ENCODE measurements at places on chromosomes 16 and 17.
A peak's percentile ranks its signal among the peaks of the same experiment; 100 is the strongest.

GRCh38 chr17:29867643-29868181 lies 62.3 kb downstream of the SSH2 start:
- no peak for DNase-seq

DNA sequence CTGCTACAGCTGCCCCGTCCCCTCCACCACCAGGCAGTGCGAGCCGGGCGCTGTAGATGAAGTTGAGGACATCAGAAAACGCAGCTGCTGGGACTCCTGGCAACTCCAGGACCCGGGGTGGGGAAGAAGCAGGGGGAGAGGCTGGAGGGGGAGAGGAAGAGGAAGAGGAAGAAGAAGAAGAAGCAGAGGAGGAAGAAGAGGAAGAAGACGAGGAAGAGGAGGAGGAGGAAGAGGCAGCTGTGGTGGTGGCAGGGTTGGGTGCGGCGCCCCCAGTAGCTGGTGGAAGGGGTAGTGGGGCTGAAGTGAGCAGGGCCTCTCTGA lies 13.2 kb downstream of the ZBTB4 start:
- no peak for DNase-seq

GRCh38 chr17:57868007-57868909 lies 18.4 kb upstream of the MRPS23 start:
- DNase-seq = no peak

DNA sequence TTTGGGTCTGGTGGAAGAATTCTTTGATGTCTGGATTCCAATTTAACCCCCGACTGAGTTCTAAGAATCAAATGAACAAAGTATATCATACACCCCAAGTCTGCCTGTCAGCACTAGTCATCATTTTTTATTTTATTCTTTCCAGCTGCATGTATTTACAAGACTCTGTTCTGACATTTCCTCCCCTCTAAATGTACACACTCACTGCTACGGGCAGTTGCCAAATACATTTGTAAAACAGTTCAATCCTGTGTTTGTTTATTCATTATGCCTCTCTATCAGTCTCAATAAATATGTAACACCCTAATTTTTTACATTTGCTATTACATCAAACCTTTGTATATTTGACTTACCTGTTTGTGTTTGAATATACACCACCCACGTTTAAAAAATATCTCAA lies 422.3 kb upstream of the PSMD7 start:
- no peak for DNase-seq

DNA sequence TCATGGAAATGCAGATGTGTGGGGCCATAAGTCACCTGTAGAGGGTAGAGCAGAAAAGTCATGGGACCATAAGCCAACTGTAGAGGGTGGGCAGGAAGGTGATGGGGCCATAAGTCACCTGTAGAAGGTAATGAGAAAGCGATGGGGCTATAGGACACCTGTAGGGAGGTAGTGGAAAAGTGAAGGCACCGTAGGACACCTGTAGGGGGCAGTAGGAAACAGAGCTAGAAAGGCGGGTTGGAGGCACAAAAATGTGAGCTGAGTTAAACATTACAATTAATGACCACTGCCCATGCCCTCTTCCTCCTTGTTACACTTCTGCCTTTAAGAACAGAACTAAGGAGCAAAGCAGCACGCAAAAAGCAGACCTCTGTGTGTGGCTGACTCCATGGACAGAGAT lies 150.1 kb downstream of the SHISA6 start:
- no peak for DNase-seq

DNA sequence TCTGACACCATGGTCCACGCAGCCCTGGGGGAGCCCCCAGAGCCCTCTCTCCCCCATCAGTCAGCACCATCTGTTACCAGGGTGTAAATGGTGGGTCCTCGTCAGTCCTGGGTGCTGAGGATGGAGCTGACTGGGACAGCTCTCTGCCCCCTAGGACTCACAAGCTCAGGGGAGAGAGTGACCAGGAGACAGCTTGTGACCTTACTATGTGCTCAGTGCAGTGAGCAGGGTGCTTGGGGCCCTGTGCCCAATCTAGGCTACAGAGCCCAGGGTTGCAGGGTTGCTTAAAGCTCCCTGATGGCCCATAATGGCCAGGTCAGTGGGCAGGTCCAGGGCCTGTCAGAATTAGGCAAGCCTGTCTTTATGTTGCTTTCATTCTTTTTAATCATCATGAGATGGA lies 11.3 kb downstream of the MMP2 start:
- DNase-seq = no peak

- no peak for DNase-seq
Observed at GRCh38 chr16:19868421-19868820, 16.2 kb downstream of the GPRC5B start.

DNA sequence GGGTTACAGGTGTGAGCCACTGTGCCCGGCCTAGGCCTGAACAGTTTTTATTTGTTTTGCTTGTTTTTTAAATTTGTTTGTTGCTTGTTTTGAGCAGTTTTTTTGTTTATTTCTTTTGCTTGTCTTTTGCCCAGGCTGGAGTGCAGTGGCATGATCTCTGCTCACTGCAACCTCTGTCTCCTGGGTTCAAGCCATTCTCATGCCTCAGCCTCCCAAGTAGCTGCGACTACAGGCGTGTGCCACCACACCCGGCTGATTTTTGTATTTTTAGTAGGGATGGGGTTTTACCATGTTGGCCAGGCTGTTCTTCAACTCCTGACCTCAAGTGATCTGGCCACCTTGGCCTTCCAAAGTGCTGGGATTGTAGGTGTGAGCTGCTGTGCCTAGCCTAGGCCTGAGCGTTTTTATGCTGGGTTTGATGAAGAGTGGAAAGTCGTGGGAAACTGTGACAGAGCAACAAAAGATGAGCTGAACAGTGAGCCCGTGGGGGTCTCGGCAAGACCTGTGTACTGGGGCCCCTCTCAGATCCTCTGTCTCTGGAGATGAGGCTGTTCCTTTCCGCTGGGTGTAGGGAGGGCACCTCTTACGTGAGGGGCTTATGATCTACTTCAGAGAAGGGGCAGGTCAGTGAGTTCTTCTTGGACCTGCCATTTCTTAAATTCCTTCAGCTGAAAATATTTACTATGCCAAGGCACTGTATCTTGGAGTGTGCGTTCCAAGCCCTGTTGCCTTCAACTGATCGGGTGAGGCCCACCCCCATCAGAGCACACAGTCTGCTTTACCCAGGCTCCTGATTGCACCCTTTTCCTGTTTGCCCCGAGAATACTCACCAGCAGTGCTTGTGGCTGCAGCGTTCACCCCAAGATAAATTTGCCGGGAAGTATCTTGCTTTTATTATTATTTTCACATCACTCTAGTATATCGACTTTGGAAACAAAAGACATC lies 322.1 kb downstream of the SEC14L1 start:
- no peak for DNase-seq

DNA sequence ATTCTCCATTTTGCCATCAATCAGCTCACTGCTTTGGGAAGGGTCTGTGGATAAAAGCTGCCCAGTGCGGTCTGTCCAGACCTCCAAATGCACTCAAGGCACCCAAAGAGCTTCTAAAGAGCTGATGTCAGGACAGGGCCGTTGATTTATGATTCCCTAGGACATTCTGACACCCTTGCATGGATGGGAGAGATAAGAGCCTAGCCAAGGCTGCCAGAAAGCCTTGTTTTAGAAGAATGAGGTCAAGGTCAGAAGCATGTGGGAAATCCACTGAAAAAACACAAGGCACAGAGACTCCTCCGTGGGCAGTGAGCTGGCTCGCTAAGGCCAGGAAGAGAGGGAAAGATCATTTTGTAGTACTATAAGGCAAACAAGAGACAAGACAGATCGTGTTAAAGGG lies 214.0 kb downstream of the CDH11 start:
- DNase-seq = no peak

DNA sequence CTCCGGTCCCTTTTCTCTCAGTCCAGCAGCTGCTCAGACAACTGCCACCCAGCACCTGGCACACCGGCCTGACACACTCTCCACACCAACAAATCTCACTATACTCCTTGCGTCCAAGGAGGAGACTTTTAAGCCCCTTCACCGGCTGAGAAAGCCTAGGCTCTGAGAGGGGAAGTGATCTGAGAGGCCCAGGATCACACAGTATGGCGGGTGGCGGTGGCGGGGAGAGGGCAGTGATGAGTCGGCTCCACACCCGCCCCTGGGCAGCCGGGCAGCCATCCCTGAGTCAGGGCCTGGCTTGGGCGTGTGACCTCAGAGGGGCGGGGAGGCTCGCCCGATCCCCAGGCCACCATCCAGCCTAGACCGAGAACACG lies 569 bp downstream of the FLII start:
- peak; percentile 33 for DNase-seq

GRCh38 chr17:44733753-44734152 lies 25.0 kb upstream of the ADAM11 start:
- no peak for DNase-seq

DNA sequence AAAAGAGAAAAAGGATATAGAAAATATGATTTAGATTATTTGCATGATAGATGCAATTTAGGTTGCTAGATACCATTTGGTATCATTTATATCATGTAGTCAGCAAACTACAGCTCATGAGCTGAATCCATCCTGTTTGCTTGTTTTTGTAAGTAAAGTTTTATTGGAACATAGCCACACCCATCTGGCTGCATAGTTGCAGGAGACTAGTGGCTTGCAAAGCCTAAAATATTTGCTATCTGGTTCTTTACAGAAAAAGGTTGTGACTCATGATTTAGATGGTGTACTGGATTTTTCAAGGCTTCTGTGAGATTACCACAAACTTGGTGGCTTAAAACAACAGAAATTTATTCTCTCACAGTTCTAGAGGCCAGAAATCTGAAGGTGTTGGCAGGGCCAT lies 49.9 kb downstream of the MAP2K4 start:
- no peak for DNase-seq

DNA sequence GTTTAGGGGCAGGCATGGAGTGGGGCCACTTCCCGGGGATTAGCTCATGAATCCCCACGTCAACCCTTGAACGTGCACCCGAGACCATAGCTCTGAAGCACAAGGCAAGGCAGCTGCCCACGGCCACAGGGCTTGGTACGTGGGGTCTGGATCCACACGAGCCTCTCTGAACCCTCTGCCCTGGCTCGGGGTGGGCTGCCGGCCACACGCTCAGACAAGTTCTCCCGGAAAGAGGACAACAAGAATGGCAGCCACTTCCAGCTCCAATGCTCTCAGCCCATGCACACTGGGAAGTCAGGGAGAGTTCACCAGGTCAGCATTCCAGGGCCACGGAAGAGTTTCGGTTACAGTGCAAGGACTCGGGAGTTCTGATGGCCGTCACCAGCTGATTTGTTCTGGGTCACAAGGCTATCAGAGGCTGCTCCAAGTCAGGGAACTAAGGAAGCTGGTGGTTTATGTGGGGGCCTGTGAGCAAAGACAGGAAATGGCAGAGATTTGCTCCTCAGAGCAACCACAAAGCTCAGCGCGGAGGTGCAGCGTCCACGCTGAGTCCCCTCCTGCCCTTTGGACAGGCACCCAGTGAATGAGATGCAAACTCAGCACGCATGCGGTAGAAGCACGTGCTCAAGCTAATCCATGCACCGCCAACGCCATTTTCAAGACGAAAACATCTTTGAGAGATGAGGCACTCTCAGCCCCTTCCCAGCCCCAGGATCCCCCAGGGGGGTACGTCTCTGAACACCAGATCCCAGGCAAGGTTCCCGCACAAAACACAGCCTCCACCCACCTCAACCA lies 356.4 kb downstream of the FOXL1 start:
- DNase-seq = no peak

- DNase-seq = no peak
Observed at GRCh38 chr17:44346064-44346844, 1.2 kb downstream of the GRN start.

- DNase-seq = no peak
Observed at GRCh38 chr16:67907397-67908180, 14.5 kb downstream of the PSKH1 start.

DNA sequence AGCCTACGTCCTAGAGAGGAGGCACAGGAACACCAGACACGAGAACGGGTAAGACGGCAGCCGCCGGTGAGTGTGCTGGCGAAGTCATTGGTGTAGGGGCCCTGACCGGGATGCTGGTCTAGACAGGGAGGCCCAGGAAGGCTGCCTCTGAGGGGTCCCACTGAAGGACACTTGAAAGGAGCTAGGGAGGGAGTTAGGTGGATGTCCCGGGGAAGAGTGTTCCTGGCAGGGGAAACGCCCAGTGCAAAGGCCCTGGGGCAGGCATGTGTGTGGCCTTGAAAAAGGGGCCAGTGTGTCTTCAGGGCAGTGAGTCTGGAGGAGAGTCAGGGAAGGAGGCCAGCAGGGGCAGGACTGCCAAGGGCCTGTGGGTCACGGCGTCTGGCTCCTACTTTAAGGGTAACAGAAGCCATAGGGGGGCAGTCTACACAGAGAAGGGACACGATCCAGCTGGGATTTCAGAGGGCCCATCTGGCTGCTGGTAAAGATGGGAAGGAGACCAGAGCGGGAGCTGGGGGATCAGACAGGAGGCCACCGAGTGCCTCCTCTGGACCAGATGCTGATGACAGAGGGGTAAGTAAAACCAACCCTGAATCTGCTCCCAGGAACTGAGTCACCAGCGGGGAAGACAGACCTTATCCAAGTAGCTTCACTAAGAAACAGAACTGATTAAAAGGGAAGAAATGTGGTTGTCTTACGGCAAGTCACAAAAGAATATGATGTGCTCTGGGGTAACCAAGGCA lies 115.9 kb downstream of the LITAF start:
- no peak for DNase-seq

GRCh38 chr17:80025140-80025539 lies 10.5 kb downstream of the TBC1D16 start:
- no peak for DNase-seq

DNA sequence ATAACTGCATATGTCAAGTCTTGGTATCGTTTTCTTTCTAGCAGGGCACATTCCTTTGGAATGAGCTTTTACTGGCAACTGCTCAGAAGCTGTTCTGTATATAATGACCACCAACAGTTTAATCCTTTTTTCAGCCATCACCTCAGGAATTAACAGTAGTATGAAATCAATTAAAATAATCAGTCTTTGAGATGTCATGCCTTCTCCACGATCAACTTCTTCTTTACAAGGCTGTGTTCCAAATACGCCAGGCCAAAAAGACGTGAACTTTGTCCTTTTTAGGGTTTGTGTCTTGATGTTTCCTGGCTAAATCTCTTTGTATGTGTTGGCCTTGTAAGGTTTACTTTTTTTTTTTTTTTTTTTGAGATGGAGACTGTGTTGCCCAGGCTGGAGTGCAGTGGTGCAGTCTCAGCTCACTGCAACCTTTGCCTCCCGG lies 54.9 kb downstream of the ABCC1 start:
- no peak for DNase-seq

- no peak for DNase-seq
Observed at GRCh38 chr16:83913245-83913633, 14.3 kb downstream of the MLYCD start.

GRCh38 chr17:40960144-40960543 lies 6.6 kb downstream of the KRT39 start:
- DNase-seq = no peak

DNA sequence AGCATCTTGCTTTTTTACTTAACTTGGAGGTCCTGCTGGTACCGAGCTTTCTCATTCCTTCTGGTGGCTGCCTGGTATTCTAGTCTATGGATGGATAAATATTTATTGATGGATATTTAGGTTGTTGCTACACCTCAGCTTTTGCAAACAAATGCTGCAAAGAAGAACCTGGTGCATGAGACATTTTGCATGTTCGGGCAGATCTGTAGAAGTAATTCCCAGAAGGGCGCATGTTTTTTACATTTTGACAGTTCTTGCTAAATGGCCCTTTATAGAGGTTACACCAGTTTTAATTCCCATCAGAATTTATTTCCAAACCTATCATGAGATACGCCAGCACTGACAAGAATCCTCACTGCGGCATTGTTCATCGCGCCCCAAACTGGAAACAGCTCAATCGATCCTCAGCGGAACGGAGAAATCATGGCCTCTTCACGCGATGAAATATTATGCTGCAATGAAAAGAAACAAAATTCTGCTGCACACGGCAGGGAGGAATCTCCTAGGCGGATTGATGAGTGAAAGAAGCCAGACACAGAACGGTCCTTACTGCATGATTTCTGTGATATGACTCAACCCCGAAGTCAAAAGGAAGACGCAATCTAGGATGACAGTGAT lies 68.0 kb upstream of the CREBBP start:
- no peak for DNase-seq
